ENCODE measurements at places on chromosomes 1 and 21.

DNA sequence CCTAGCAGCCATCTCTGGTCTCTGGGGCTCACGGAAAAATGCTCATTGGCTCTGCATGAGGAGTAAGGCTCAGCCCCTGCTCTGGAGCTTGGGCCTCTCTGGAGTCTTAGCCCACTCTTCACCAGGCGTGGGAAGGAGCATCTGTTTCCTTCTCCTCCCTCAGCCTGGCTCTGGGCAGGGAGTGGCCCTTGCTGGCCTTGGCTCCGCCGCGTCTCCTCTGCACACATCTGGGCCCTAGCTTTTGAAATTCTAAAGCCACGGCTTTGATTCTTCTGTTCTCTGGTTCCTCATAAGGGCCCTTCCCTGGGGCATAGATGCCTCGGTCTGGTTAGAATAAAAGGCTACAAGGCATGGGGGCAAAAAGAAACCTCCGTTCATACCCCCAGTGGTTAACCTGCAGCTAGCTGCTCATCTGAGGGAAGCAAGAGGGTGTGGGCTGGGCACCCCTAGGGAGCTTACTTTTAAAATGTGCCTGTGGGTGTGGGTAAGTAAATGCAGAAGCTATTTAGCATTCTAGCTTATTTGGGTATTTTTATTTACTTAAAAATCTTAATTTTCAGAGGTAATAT, 145.6 kb downstream of the CAMTA1 start:
- DNase-seq: no peak

DNA sequence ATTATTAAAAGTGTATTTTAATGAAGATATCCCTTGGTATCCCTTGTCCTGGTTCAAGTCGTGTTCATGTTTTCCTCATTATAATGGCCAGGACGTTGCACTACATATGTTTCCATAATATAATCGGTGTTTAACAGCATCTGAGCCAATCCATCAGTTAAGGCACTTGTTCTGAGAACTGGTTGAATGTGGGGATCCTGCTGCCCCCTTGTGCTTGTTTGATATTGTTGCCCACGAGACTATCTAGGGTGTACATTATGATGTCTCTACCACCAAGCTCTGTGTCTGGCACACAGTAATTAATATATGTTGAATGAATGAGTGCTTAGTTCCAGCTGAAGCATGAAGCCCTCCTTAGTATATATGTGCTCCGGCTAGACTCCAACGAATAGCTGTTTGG, 193.0 kb downstream of the CACNA1E start:
- no peak for DNase-seq

DNA sequence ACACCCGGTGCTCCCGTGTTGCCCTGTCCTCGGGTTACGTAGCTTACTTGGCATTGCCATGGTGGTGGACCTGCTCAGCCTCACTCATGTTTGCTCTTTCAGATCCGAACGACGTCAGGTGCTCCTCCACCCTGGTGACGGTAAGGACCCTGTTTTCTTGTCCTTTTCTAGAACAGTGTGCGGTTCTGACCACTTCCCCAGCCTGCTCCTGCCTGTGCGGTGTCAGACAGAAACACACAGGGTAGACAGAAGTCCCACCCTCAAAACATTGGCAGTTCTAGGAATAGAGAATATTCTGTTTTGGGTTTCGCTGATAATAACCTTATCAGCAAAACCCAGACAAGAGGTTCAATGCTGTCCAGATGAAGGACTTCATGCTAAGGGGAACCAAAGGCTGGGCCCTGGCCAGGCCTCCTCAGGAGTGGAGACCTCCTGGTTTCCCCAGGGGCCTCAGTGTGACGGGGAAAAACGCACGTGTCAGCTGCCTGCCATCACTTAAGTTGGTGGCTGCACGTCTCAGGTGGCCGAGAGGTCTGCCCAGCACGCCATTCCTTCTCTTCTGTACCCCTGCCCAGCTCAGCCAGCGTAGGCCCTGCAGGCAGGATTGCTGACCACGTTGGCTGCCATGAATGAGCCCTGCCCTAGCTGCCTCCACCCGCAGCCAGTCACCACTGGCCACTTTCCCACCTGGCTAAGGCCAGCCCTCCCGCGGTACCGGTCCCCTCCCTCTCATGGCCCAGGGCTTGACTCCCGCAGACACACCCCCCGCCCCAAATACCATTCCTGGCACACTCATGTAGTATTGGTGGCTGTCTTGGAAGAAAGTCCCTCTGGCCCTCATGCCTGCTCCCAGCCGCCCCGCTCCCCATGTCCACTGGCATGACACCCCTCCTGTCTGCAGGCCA, 33.6 kb downstream of the SLC37A1 start:
- no peak for DNase-seq

DNA sequence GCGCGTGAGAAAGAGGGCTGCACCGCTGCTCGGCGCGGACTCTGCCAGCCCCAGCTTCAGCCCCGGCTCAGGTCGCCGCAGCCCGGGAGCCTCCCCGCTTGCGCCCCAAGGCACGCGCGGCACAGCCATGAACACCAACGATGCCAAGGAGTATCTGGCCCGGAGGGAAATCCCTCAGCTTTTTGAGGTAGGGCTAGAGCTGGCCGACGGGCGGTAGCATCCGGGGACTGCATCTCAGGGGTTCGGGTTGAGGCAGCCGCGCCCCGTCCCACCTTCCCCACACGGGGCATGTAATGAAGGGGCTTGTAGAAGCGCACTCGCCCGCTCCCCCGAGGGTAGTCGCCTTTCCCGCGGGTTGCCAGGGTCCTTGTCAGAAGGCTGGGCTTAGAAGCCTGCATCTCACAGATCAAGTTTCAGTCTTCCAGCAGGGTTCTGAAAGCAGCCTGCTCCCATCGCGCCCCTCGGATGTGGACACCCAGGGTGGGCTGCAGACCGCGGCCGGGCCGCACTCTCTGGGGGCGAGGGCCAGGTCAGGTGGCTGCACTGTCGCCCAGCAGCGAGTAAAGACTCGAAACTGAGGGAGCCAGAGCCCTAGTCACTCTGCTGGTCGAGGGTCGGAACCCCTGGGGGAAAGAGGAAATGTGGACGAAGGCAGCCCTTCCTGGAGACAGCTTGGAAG, 507 bp downstream of the AK5 start:
- peak; percentile 50 for DNase-seq

GRCh38 chr1:27145934-27146354, 9.0 kb downstream of the SLC9A1 start:
- peak; percentile 13 for DNase-seq

DNA sequence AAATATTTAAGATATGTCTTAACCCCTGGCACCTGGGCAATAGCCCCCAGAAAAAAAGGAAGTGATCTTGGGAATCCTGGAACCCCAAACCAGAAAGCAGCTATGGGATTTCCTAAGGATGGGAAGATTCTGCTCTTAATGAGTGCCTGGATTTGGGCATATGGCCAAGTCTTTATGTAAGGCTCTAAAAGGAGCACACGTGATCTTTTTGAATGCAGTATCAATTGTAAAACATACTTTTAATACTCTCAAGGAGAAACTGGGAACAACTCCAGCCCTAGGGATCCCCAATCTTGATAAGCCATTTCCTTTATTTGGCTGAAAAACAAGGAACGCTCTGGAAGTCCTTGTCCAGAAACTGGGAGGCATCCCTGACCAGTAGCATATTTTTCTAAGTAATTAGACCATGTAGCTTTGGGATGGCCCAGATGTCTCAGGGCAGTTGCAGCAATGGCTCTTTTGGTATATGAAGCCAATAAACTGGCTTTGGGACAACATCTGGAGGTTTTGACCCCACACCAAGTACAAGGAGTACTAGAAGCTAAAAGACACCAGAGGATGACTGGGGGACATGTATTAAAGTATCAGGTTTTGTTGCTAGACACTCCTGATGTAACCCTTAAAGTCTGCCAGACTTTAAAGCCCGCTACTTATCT, 80.9 kb upstream of the KIAA0040 start:
- DNase-seq: no peak

GRCh38 chr1:106224426-106224825, 832.0 kb upstream of the PRMT6 start:
- no peak for DNase-seq

DNA sequence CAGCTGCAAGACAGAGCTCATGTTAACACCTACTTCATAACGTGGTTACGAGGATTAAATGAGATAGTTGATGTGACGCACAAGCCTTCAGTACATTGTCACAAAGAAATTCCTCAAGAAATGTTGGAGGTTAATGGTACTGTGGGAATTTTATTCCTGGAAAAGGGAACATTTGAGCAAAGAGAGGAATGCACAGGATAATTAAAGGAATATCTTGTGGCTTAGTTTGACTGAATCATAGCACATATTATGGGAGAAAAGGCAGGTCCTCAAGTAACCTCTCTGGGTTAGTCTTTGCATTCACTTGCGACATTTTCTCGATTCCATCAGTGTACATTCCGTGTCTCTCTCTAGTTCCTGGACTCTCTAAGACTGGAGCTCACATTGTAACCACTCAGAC, 300.2 kb upstream of the DUSP10 start:
- no peak for DNase-seq

GRCh38 chr21:42265231-42265812, 46.4 kb downstream of the ABCG1 start:
- no peak for DNase-seq

Data from activated CD4-positive, alpha-beta memory T cell treated with anti-CD3 and anti-CD28 coated beads for 36 hours (primary cell).